Eye (tissue), 1 donor: ENCODE measurements at places on chromosomes 7 and 10.
A peak's percentile ranks its signal among the peaks of the same experiment; 100 is the strongest.

GRCh38 chr7:44798649-44799305 lies 2.3 kb downstream of the PPIA start:
- no peak for DNase-seq

- DNase-seq: no peak
Measured at GRCh38 chr7:6578114-6579084, 1.1 kb downstream of the ZDHHC4 start.

DNA sequence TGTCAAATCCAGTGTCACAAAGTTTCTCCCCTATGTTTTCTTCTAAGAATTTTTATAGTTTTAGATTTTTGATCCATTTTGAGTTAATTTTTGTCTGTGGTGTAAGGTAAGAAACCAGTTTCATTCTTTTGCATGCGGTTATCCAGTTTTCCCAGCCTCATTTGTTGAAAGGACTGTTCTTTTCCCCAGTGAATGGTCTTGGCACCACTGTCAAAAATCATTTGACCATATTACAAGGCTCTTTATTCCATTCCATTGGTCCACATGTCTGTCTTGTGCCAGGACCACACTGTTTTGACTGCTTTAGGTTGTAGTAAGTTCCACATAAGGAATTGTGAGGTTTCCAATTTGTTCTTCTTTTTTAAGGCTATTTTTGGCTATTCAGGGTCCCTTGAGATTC lies 64.0 kb downstream of the INPP5A start:
- DNase-seq: no peak

DNA sequence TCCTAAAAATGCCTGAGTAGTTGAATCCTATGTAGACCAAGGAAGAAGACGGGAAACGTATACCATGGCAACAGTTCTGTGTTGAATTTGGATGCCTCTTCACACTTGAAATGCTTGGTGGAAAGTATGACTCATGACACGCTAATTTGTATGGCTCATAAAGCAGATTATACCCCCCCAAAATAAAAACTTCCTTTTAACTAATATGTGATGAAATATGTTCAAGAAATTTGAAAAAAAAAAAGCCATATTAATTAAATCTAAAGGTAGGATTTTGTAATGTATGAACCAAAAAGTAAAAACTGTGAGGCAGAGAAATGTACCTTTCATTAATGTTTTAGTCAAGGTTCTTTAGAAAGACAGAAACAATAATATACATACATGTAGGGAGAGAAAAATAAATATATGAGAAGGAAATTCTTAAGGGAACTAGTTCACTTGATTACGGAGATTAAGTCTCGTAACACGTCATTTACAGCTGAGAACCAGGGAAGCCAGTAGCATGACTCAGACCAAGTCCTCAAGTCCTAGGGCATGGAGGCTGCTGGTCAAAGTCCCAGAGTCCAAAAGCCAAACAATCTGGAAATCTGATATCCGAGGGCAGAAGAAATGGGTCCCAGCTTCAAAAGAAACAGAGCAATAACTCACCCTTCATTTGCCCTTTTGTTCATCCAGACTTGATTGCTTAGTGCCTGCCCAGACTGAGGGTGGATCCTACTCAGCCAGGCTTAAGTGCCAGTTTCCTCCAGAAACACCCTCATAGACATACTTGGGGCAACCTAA lies 485.1 kb downstream of the SEMA3D start:
- DNase-seq: peak; percentile 60

- no peak for DNase-seq
Measured at GRCh38 chr7:136183981-136184380, 206.8 kb upstream of the MTPN start.

- peak; percentile 25 for DNase-seq
Measured at GRCh38 chr10:85168243-85168642, 839.9 kb downstream of the CCSER2 start.

DNA sequence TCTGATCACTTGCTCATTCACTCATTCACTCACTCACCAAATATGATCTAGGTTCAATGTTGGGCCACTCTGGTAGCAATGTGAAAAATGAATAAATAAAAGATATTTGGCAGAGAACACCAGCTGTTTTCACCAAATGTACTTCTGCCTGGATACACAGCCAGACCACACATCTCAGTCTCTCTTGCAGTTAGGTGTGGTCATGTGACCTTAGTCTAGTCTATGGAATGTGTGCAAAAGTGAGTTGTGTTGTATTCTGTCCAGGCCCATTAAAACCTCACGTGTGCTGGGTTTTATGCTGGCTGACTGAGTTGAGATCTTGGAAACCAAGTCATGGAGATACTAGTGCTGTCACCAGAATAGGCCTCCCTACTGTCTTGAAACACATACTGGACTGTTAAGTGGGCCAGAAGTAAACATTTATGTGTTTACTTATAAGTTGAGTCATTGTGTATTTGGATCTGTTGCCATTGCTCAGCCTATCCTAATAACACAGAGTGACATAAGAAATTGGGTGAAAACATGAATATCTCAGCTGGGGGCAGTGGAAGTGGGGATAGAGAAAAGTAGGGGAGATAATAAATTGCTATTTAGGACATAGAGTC lies 145.5 kb downstream of the PTEN start:
- no peak for DNase-seq

DNA sequence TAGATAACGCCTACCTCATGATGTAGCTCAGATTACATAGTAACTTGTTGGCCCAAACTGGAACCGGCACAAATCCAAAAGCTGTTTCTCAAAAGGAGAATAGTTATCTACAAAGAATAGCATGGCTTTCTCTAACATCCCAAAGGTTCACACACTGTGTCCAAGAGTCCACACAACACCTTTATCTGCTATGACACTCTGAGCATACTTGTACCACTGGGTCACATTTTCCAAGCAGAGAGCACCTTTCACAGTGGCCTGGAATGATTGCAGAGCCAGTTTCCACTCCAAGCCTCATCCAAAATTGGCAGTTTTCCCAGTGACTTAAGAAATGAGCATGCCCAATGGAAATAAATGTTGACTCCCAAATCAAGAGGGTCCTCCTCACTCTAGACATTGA lies 155.3 kb downstream of the VWC2 start:
- DNase-seq: no peak

DNA sequence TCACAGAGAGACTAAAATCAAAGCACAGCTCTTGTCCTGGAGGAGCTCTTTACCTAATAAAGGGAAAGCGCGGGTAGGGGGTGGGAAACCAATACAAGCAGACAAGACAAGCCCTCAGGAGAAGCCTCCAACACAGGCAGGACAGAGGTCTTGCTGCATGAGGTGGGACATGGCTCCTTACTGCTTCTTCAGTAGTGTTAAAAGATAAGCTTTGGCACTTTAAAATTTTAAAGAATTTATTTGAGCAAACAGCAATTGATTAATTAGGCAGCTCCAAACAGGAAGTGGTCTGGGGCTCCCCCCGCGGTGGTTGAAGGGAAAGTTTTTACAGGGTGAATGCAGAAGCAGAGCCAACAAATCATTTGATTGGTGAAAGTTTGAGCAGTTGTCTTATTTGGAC lies 50.3 kb upstream of the MACC1 start:
- DNase-seq: no peak

- DNase-seq: no peak
Measured at GRCh38 chr7:96527133-96527827, 182.4 kb downstream of the SEM1 start.

DNA sequence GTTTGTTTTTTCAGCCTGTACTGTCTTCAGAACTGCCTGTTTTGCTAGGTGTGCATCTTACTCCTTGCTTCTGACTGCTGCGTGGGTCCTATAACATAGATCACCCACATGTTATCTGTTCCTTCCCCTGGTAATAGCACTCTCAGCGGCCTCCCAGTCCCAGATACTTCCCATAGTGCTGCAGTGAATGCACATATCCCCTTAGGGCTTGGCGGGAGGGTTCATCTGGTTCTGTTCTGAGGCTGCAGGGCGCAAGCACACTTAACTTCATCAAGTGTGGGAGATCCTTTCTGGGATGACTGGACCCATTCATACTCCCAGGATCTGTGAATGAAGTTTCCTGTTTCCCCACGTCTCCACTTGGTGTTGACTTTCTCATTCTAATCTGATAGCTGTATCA lies 90.7 kb downstream of the CELF2 start:
- DNase-seq: peak; percentile 42

DNA sequence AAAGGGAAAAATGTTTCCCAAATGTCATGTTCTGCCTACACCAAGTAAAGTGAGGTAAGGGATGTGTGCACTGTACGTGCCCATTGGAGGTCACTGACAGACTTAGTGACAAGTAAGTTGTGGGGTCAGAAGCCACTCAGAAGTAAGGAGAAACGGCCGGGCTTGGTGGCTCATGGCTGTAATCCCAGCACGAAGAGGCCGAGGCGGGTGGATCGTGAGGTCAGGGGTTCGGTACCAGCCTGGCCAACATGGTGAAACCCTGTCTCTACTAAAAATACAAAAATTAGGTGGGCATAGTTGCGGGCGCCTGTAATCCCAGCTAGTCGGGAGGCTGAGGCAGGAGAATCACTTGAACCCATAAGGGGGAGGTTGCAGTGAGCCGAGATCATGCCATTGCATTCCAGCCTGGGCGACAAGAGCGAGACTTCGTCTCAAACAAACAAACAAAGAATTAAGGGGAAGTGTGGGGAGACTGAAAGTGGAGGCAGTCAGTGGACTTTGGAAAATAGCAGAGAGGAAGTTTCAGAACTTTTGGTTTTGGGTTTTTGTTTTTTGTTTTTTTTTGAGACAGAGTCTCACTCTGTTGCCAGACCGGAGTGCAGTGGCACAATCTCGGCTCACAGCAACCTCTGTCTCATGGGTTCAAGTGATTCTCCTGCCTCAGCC lies 114.8 kb downstream of the WDFY4 start:
- DNase-seq: no peak

DNA sequence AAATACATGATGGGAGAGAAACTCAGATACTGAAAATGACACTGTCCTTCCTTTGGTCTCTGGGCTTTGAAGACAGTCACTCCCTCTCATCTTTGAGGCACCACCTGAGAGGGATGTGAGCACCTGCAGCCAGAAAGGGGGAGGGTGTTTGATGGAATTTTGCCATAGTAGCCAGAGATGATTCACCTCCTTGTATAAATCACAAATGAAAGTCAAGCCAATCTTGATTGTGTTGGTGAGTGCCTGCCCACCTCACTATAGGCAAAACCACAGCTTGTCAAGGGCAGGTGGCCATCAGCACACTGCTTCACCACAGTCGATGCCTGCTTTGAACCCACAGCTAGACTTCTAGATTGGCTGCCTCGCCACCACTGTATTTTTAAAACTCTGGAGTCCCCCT lies 48.2 kb downstream of the PON1 start:
- DNase-seq: no peak

DNA sequence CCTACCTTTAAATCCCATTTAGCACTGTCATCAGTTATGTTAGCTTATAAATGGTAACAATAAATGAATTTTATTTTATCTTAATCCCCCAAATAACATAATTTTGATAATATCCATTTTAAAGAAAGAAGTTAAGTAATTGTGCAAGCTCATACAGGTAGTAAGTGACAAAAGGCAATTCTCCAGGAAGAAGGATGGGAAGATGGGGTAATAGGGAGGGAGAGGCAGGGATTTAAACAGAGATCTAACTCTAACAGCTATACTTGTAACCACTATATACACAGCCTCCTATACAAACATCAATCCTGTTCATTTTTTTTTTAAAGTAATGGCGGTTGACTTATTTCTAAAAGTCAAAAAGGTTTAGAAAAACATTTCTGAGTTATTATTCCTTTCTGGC lies 119.4 kb downstream of the SGMS1 start:
- no peak for DNase-seq

DNA sequence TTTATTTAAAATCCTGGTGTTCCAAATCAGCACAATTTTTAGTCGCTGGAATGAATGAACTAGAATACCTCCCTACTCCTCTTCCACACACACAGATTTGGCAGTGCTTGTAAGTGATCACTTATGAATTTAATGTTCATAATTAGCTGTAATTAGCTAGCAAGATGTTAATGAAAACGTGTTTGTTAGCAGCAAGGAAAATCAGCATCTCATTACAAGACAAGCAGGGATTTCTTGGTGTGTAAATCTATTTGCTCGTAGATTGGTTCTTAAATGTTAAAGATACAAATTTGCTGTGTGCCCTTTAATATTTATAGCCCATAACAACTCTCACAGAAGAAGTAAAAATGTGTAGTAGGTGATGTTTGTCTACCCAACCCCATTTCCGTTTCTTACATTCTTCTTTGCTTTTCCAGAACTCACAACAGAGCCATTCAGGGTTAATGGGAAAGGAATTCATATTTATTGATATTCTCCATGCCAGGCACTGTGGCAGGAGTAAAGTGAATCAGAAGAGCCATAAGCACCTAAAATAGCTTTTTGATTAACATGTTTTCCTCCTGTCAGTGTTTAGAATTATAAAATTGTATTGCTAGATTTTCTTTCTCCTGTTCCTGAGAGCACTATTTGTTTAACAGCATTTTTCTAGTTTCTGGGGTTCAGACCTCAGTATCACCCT lies 49.6 kb downstream of the SEMA3C start:
- no peak for DNase-seq

GRCh38 chr10:17867056-17867455 lies 57.9 kb downstream of the MRC1 start:
- no peak for DNase-seq

- no peak for DNase-seq
Measured at GRCh38 chr10:119413471-119414080, 128.9 kb downstream of the RGS10 start.

GRCh38 chr7:151301471-151302462 lies 39.8 kb upstream of the NUB1 start:
- no peak for DNase-seq

- DNase-seq: no peak
Measured at GRCh38 chr10:125584954-125585353, 98.0 kb downstream of the TEX36 start.

DNA sequence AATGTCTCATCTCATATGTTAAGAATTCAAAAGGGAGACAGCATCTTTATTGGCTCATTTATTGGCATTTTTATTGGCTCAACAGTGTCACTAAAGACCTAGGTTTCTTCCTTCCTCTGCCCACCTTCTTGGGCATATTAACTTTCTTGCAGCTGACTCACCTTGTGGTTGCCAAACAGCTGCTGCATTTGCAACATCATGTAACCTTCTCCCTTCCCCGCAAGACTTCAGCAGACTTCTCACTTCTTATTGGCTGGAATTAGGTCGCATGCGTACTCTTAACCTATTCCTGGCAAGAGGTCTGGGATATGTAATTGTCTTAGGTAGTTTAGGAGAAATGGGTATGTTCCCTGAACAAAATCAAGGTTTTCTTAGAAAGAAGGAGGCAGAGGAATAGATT lies 263.2 kb downstream of the POU6F2 start:
- no peak for DNase-seq

DNA sequence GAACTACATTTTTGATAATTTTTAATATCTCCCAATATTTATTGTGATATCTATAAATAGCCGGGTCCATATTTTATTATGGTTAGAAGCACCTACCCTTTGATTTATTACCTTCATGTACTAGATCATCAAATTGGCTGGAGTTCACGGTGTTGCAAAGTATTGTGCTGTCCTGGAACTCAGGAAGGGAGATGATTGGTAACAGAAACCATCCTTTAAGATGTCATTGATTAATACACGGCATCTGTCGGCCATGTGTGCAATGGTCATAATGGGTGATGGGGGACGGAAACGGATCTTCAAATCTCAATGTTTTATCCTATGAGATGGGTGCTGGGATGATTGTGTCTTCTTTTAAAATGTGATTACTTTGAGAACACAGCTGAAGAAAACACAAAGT lies 157.0 kb downstream of the NEBL start:
- DNase-seq: no peak
